ENCODE measurements at places on chromosomes 3 and 15.

GRCh38 chr3:9032231-9032777, 69.0 kb upstream of the RAD18 start:
- no peak for DNase-seq

GRCh38 chr3:54986294-54986693, 58.4 kb upstream of the LRTM1 start:
- DNase-seq, result no peak

DNA sequence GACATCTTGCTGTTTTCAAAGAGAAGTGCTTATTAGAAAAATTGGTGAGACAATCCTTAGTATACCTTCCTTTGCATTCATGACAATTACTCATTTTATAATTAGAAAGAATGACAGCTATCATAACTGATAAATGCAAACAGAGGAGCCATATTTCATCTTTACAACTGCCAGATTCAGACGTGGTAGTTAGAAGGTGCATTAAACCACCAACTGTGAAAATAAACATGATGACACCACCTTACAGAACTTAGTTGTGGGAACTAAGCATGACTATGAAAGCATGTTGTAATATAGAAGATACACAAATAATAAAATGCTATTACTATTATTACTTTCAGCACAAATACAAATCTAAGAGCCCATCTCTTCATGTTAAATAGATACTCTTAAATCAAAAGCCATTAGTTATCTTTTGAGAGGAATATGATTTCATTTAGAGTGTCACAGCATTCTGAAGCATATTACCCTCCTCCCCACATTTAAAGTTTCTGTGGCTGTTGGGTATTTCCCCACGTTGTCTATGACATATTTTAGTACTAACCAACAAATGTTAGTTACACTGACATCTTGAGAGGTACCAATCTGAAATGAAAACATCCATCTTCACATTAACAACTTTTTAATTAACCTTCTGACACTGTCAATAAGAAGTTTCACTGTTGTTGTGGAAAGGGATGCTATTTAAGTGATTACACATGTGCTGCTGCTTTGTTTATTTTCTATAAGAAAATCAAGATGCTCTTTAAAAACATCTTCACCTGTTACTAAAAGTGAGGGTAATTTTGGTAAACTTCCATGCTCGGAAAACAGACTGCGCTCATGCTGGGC, 163.8 kb downstream of the LSAMP start:
- no peak for DNase-seq

DNA sequence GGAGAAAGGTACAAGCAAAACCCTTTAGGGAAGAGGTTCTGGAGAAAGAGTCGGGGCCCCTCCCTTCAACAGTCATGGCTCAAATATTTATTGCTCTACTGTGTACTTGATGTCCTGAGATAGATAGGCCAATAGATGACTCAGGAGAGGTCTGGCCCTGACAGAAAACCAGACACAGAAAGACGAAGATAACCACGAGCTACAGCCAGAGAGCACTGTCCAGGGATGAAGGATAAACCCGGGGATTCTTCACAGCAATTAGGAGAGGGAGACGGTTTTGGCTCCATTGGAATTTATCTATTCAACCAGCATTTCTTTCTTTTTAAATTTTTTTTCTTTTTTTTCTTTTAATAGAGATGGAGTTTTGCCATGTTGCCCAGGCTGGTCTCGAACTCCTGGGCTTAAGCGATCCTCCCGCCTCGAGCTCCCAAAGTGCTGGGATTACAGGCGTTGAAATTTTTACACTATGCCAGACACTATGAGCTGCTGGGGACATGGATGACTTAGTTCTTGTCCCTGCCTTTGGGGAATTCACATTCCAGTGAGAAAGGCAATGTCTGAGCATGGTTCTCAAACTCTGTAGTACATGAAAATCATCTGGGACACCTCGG, 4.6 kb upstream of the CIDEC start:
- DNase-seq, result peak; percentile 91

DNA sequence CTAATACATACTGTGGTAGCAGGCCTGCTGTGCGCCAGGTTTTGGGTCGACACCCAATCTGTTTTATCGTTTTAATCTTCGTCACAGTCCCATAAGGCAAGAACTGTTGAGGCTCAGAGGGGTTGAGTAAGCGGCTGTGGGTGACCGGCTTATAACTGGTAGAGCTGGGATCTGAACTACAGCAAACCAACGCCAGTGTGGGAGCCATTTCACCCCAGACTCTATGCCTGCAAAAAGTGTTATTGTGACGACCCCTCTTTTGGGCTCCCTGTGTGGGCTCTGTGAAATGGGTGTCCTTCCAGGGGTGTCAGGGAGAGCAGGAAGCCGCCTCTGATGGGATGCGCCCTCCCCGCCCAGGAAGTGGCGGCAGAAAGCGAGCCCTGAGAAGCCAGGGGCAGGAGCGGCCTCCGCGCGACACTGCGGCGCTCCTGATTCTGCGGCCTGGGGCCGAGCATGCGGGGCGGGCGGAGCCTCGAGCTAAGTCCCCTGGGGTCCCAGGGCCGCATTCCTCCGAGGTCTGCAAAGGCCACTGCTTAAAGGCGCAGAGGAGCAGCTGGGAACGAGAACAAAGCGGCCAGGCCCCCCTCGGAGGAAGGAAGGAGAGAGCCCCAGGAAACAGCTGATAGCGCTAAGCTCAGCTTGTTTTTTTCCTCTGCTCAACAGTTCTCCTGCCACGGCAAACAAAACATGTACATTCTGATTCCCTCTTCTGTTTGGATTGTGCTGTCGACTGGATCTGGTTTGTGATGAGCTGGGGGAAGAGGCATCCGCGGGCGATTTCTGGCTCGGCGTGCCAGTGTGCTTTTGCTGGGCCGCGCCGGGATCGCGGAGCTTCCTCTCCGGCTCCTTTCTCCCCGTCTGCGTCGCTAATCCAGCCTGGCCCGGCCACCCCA, 33.9 kb downstream of the GRK7 start:
- peak; percentile 45 for DNase-seq

DNA sequence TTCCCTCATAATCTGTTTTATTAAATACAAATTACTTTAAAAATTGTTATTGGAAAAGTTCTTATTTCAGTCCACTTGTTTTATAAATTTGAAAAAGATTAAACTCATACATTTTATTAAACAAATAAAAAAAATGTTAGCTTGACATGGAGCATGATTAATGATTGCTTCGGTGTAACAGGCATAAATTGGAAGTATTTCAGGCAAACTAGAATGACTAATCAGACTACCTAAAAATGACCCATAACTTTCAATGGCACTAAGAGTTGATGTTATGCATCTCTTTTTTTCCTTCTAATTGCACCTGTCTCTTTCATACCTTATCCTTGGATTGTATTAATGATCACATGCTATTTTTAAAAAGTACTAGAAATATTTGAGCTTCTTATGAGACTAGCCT, 343.3 kb downstream of the ZNF385D start:
- DNase-seq, result no peak

DNA sequence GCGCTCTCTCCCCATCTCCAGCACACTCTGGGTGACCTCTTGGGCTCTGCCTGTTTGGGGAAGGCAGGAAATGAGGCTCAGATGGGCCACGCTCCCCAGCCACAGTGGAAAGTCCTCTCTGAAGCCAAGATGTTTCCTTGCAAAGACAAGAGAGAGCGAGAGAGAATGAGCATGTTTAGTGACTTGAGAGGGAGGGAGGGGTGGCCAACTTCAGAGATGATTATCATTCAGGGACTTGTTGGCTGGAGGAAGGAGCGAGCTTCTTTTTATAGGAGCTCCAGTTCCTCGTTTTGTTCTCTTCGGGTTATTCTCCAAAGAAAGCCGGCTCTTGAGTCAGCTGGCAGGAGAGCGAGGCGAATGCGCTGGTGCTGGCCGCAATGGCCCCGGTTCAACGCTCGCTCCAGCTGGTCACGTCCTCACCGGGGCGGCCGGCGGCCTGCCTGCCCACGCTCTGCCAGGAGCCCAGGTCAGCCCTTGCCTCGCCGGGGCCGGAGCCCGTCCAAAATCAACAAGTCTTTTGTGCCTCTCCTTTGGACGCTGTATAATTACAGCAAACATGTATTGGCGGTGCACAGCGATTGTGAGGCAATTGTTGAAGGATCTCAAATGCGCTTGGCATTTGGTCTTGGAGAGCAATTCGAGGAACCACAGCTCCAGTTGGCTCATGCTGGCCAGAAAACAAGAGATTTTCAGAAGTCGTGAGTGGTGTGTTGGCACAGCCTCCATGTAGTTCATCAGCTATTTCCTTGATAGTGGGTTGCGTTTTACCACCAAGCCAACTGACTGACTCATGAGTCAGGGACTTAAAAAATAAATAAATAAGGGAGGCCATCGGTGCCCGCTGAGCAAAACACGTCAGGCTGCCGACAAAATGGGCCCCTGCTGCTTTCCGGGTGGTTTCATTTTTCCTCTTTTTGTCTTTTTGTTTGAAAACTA, 288.6 kb downstream of the UACA start:
- peak; percentile 86 for DNase-seq

GRCh38 chr3:67517781-67518180, 136.6 kb downstream of the SUCLG2 start:
- no peak for DNase-seq

DNA sequence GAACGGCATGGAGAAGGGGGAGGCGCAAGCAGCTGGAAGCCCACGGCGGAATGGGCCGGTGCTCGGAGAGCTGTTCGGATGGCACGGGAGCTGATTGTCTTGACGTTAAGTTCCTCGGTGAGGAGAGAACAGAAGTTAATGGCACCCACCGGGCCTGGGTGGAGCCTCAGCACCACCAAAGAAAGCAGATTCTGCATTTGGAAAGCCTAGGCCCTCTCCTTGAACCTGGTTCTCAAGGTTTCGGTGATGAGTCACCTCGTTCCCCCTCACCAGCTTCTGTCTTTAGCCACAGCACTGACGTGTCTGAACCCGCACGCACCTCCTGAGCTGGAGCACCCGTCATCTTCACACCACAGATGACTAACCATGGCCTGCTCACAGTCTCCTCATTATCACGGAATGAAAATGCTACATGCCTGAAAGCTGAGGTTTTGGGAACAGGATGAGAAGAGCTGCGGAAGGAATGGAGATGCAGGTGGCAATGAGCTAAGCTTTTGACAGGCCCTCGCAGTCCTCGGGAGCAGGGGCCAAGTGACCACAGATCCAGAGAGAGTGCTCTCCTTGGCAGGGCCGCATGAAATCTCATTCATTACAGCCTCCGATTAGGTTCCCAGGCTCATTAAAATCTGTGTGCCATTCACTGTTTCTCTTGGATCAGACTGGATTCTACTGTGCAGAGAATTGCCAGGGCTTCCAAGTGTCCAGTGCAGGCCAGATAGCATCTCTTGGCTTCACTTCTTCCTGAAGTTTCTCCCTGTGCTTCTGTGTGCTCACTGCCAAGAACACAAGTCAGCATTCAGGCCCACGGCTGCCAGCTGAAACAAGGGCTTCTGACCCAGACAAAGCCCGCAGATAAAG, 96.3 kb upstream of the DLG1 start:
- DNase-seq, result peak; percentile 32

DNA sequence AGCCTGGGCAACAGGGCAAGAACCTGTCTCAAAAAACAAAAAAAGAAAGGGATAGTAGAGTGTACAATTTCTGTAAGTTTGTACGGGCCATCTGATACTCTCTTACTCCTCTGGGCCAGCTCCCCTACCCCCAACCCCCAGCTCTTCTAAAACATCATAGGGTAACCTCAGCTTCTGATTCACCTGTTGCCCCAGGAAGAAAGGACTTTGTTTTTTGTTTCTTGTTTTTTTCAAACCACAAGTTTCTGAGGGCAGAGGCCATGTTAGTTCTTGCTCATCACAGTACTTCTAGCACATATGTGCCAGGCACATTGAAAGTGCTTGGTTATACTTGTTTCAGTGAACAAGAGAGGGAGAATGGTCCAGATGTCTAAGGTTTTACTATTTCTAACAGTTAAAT, 20.2 kb downstream of the ATOSA start:
- DNase-seq, result no peak

- no peak for DNase-seq
Observed at GRCh38 chr3:120451806-120452205, 1.0 kb upstream of the FSTL1 start.
